Right cardiac atrium (tissue), 5 donors: ENCODE measurements at places on chromosomes 13 and 19.
A peak's percentile ranks its signal among the peaks of the same experiment; 100 is the strongest.

GRCh38 chr13:113819731-113820715 lies 43.9 kb downstream of the GAS6 start:
- peak; percentile 26 for DNase-seq

- peak; percentile 49 for DNase-seq
Observed at GRCh38 chr13:93635616-93636032, 409.0 kb downstream of the GPC6 start.

DNA sequence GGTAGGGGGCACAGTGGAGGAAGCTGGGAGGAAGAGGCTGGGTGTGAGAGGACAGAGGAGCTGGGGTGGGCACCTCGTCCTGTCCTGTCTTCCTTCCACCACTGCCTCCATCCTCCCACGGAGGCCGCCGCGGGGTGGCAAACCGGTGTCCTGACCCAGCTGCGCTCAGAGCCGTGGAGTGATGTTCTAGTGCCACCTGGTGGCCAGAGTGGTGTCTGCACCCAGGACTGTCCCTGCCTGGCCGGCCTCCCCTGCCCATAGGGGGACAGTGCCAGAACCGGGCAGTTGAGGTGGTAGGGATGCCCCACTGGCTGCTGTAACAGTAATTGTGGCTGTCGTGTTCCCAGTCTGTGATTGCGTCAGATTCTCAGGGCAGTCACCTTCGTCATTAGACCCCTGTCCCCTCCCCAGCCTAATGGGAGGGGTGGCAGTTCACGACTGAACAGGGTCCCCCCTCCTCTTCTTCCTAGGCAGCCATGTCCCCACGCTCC lies 11.1 kb upstream of the ARRDC2 start:
- peak; percentile 94 for DNase-seq

- no peak for DNase-seq
Observed at GRCh38 chr13:110925023-110925612, 10.2 kb upstream of the ANKRD10 start.

- DNase-seq, result no peak
Observed at GRCh38 chr13:111422348-111422747, 101.9 kb downstream of the TEX29 start.

DNA sequence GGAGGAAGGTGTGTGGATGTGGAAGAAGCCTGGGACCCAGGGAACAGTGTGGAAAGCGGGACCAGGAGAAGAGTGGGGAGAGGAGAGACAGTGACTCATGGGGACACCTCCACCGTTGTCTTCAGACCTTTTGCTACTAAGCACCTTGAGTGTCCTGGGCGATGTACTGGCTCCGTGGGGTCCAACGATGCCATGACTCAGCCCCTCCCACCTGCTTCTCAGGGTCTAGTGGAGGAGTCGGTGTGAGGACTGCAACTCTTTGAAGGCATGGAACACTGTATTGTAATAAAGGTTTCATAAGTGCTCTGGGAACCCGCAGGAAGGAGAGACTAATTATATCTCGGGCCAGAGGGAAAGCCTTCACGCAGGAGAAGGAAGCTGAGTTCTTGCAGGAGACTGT lies 166.9 kb upstream of the KL start:
- no peak for DNase-seq

DNA sequence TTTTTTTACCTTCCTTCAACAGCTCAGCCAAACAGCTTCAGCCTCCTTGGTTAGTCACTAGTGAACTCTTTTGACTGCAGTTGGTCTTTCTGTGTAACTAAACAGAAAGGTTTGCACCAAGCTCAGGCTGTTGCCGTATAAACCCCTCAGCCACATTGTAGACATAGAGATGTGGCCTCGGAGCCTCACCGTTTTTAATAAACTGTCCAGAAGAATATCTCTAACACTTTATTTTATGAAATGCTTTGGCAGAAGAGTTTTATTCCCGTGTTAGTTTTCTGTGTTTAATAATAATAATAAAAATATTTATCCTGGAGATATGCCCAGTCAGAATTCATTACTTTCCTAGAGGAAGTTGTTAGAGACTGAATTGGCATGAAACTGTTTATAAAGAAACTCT lies 171.7 kb upstream of the MAB21L1 start:
- no peak for DNase-seq

- no peak for DNase-seq
Observed at GRCh38 chr13:27200413-27201070, 28.9 kb upstream of the USP12 start.

- DNase-seq, result no peak
Observed at GRCh38 chr13:113151745-113152690, 6.4 kb upstream of the PROZ start.

GRCh38 chr13:23771956-23772355 lies 117.2 kb downstream of the MIPEP start:
- no peak for DNase-seq

GRCh38 chr13:110006304-110006703 lies 219.9 kb upstream of the IRS2 start:
- no peak for DNase-seq

DNA sequence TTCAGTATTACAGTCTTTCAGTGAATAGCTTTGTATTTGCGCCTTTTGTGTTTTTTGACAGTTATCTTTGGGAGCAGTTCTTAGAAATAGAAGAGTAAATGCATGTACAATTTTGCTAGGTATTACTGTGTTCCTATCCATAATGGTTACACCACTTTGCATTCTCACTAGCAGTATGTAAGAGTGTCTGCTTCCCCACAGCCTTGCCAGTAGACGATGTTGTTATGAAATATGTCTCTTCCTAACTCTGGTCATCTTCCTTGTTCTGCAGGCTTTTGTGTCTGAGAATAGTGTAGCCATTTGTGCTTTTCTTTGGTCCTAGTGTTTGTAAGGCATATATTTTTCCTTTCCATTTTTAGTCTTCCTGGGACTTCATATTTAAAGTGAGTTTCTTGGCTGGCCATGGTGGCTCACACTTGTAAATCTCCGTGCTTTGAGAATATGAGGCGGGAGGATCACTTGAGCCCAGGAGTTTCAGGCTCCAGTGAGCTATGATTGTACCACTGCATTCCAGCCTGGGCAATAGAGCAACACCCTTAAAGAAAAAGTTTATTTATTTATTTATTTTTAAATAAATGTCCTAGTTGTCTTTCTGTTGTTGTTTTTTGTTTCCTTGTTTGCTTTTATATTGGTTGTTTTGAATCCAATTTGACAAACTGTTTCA lies 140.3 kb downstream of the PDS5B start:
- no peak for DNase-seq

GRCh38 chr19:54462047-54462654 lies 1.4 kb downstream of the LENG9 start:
- peak; percentile 52 for DNase-seq

- no peak for DNase-seq
Observed at GRCh38 chr13:95623141-95623540, 21.4 kb downstream of the DZIP1 start.

DNA sequence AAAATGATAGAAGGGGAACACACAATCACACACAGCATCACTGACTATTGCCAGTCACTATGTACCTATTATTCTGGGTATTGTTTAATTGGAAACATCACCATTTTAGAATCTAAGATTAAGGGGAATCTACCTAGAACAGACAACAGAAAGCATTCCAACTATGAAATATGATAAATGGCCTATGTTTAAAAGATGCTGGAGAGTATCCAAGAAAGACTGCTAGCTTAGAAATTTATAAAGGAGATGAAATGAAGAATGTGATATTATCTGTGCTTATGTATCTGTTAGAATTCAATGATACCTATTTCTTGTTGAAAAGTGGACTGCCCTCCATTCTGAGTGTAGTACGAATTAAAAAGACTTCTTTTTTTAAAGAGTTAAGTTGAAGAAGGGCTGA lies 50.5 kb downstream of the KCNRG start:
- DNase-seq, result no peak

GRCh38 chr19:1037621-1038064 lies 2.3 kb upstream of the ABCA7 start:
- DNase-seq, result no peak

GRCh38 chr19:16892868-16893685 lies 4.3 kb downstream of the F2RL3 start:
- DNase-seq, result no peak

- no peak for DNase-seq
Observed at GRCh38 chr13:83499286-83499685, 383.0 kb downstream of the SLITRK1 start.

- no peak for DNase-seq
Observed at GRCh38 chr19:41570179-41570578, 5.8 kb upstream of the CEACAM21 start.

DNA sequence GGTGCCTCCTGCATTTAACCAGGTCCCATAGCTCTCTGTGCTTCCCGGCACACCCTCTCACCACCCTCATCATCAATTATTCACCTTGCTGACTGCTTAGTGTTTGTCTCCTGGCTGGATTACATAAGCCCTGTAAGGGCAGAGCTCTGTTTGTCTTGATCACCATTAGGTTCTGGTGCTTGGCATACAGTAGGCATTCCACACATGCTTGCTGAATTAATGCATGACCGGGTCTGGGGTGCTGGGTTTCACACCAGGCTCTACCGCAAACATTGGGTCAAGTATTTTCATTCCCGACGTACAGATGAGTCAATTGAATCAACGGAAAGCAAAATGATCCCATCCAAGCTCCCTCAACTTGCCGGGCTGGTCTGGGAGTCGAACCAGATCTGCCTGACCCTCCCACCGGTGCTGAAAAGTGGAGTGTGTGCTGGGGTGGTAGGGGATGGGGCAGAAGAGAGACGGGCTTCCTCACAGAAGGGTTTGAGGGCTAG lies 28.5 kb downstream of the VAV1 start:
- DNase-seq, result no peak

DNA sequence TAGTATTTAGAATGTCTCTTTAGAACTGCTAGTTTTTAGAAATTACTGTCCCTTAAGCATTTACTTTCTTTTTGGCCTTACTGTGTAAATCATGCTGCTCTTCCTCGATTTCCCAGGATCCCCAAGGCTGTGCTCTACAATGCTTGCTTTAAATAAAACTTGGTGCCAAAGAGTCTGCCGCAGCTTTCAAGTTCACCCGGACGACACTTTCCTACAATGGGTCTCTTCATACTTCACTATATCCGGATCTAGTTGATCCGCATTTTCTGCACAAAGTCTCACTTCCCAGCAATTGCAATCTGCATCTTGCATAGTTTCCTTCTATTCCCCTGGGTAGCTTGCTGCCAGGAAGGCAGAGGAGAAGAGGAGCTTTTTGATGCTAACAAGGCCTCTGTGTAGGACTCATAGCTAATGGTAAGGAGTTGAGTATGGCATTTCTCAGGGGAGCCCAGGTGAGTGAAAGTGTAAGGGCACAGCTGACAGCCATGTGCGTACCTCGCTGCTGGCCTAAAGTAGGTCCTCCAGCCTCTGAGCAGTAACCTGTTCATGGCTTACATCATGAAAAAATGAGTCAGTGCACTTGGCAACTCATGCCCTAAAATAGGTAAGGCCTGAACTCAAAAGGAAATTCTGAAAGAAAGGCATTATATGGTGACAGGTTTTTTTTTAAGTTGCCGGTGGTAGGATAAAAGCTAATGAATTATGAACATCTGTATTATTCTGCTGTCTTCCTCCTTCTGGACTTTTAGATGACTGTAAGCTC lies 101.6 kb downstream of the ENOX1 start:
- DNase-seq, result no peak

GRCh38 chr13:86324191-86324590 lies 525.0 kb upstream of the SLITRK6 start:
- no peak for DNase-seq

GRCh38 chr19:40542202-40542859 lies 34.3 kb upstream of the SHKBP1 start:
- DNase-seq, result peak; percentile 95

- no peak for DNase-seq
Observed at GRCh38 chr13:21413013-21413412, 46.1 kb downstream of the ZDHHC20 start.

- DNase-seq, result no peak
Observed at GRCh38 chr19:10677751-10678150, 23.5 kb upstream of the QTRT1 start.

DNA sequence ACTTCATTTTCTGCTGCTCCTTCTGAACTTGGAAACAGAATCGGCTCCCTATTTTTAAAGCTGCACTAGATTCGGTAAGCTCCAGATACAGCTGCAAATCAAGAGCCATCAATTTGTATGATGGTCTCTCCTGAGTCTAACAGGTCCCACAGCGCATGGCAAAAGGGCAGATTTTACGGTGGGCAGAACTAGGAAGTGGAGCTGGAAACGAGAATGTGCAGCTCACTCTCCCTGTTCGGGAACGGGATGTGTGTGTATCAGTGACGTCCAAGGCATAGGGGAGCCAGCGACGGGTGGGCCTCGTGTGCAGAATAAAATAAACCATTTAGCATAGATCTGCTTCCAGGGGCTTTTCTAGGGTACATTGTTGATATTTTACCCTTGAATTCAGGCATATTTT lies 74.2 kb downstream of the COL4A1 start:
- peak; percentile 54 for DNase-seq
